Fibroblast of skin of left quadriceps (primary cell): ENCODE measurements at places on chromosomes 3 and 15.
A peak's percentile ranks its signal among the peaks of the same experiment; 100 is the strongest.

DNA sequence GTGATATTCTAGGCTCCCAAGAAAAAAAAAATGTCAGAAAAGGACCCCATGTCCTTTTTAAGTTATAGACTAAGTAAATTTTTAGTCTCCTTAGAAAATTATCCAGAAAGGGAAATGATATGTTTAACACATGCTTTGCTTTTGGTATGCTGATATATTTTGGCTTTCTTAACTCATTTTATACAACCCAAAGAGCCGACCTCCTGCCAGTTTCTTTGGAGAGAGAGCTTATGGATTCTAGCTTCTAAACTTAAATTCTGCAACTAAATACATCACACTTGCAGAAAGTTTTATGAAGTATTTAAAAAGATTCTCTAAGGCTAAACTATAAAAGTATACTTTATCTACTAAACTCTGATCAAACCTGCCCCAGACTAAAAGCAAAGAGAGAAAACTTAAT lies 43.9 kb upstream of the ZPLD1 start:
- no peak for DNase-seq

GRCh38 chr3:11364181-11364580 lies 92.0 kb downstream of the ATG7 start:
- no peak for DNase-seq

DNA sequence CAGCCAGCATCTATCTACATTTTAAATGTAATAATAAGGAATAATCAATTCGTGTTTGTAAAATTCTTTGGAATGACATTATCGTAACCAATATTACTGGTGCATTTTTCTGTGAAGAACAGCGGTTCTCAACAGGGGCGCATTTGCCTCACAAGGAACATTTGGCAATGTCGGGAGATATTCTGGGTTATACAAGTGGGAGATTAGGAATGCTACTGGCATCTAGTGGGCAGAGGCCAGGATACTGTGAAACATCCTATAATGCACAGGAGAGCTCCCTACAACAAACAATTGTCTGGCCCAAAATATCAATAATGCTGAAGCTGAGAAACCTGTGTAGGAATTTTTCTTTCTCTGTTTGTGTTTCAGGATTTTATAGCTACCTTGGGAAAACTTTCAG lies 25.0 kb downstream of the ACP3 start:
- DNase-seq, result no peak

GRCh38 chr3:156291272-156292123 lies 171.1 kb downstream of the KCNAB1 start:
- DNase-seq, result no peak

GRCh38 chr15:88036154-88036839 lies 220.2 kb downstream of the NTRK3 start:
- DNase-seq, result no peak

GRCh38 chr3:42489116-42489936 lies 13.1 kb upstream of the VIPR1 start:
- no peak for DNase-seq

DNA sequence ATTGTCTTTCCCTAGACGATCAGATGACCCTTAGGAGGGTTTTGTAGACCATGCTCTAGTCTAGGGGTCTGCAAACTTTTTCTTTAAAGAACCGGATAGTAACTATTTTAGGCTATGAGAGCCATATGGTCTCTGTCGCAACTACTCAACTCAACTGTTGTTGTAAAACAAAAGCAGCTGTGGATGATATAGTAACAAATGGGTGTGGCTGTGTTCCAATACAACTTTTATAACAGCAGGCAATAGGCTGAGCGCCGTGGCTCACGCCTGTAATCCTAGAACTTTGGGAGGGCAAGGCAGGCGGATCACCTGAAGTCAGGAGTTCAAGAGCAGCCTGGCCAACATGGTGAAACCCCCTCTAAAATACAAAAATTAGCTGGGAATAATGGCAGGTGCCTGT lies 6.1 kb upstream of the CMTM6 start:
- DNase-seq, result peak; percentile 36

DNA sequence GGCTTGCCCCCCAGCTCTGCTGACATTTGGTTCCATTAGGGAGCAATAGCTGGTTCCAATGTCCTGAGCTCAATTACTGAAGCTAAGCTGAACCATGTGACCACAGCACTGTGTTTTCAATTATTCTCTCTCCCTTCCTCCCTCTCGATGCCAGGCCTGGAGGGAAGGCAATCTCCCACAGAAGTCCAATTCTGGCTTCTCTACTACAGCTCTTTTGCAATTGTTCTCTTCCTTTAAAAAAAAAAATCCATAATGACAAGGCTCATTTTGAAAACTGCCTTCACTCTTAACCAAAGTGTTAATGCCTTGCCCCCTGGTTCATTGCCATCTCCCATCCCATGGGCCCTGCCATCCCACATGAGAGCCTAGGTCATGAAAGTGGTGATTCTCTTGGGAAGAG lies 24.8 kb downstream of the IL16 start:
- DNase-seq, result no peak

DNA sequence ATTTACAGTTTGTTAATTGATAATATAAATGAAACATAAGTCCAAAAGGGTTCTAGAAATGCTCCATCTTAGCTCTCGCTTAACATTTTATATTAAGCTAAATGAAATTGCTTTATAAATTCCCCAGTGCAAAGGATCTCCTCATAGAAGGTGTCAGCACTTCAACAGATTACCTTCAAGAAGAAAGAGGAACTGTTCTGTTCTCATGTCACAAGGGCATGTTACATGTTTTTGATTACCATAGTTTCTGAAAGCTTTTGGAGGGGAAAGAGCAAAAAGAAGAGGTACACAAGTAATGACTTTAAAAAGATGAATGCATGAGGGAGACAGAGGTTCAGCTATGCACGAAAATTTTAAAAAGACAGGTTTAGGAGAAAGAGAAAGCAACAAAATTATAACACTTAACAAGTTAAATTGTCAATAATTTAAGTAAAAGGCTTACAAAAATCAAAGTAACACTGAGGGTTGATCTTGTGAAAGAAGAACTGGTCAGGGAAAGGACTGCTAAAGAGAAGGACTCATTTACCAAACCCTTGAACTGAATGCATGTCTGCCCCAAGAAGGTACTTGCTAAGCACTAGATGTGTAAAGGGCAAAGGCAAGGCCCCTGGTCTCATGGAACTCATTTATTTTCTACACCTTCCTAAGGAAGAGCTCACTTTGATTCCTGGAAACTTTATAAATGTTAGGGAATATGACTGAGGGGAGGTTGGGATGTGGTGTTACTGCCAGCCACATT lies 45.1 kb downstream of the CCDC191 start:
- no peak for DNase-seq

- DNase-seq, result no peak
Observed at GRCh38 chr3:30453360-30454039, 152.9 kb upstream of the TGFBR2 start.
